ENCODE measurements at places on chromosomes 5 and 9.

DNA sequence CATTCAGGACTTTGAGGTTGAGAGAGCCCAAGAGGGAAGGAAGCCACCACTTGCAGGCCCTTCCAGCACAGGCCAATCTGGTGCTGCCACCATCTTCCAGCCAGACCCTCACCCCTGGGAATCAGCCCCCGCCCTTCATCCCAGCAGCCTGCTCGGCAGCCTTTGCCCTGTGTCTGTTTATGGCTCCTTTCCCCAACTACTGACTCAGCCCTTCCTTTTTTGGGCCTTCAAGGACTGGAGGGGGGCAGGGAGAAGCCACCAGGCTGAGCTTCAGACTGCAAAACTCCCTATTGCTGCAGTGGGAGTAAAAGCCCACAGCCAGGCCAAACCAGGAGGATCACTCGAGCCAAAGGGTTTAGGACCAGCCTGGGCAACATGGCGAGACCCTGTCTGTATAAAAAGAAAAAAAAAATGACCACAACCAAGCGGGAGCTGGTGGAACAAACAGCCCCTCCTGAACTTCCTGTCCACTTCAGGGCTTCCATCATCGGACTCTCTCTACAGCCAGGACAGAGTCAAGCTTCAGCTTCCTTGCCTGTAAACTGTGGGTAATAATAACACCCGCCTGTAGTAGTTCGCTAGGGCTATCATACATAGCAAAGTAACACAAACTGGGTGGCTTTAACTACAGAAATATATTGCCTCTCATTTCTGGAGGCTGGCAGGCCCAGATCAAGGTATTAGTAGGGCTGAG is 85.9 kb upstream of the IL17B start:
- DNase-seq, result no peak

- peak; percentile 10 for DNase-seq
Observed at GRCh38 chr9:128558431-128559310, 6.3 kb downstream of the SPTAN1 start.

- DNase-seq, result no peak
Observed at GRCh38 chr5:53362521-53362941, 117.9 kb upstream of the FST start.

DNA sequence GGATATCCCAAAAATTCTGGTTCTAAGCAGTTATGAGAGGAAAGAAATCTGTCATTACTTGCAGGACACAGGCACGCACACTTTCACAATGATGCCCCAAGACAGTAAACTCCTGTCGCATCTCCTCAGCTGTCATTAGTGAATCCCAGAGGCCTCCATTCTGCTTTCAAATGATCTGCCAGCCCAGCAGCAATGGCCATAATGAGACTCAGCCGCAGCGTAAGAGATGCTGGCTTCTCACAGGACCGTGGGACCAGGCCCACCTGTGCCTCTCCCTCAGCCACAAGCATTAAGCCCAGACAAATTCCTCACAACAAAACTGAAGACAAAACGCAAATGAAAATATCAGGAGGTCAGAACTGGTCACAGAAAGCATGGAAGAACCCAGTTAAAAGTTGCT is 98.0 kb upstream of the VLDLR start:
- no peak for DNase-seq

- no peak for DNase-seq
Observed at GRCh38 chr5:135964670-135965320, 10.0 kb upstream of the LECT2 start.
